ENCODE measurements at places on chromosomes 11 and 22.
A peak's percentile ranks its signal among the peaks of the same experiment; 100 is the strongest.

DNA sequence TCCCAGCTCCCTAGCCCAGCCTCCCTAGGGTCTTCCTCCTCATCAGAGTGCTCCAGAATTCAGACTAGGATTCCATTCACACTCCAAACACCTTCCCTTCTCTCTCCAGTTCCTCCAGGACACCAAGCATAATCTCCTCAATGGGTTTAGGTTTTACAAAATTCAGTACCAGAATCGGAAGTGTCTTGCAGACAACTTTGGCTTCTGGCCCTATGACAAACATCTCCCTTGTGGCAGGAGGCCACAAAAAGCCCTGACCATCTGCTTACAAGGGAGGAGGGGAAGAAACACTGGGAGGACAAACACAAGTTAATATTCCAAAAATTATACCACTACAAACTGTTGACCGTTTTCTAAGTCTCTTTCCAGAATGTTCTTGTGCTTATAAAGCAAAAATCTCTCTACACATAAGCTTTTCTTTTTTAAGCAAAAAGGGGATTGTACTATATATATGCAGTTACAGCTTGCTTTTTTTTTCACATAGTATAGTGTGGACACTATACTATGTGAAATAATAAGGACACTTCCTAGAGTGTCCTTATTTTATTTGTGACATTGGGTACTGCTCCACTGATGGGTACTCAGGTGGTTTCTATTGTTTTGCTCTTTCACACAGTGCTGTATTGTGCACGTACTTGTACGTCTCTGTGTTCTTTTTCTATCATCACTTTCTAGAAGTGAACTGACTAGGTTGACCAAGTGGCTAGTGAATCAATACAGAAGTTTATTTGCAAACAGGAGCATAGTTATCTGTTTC is 78.7 kb downstream of the BDNF start:
- no peak for DNase-seq

DNA sequence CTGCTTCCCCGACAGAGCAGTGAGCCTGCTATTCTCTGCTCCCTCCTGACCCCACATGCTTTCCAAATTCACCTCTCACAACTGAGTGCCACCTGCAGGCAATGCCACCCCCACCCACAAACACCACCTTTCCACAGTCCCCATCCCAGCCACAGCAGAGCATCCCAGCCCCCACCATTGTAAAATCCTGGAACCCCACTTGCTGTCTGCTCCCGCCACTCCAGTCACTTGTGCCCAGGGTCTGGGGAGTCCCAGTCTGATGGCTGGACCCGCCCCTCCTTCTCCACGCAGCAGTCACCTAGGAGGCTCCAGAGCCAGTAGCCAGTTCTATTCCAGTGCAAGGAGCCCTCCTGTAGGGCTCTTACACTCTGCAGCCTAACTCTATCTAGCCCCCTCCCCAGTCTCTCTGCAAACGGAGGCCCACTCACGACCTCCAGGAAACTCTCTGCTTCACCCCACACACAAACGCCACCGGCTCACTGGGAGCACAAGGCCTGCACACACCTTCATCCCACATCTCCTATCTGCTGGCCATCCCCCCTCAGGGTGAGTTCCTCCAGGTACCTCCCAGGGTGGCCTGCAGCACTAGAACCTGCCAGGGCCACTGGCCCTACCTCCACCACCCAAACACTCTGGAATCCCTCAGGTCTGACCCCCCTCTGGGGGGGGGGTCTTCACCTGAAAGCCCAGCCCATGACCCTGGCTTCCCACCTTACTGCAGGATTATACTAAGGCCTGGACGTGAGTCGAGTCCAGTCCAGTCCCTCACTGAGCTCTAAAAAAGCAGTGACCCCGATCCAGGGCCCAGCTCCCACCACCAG is 1.4 kb downstream of the GNB1L start:
- DNase-seq = no peak

DNA sequence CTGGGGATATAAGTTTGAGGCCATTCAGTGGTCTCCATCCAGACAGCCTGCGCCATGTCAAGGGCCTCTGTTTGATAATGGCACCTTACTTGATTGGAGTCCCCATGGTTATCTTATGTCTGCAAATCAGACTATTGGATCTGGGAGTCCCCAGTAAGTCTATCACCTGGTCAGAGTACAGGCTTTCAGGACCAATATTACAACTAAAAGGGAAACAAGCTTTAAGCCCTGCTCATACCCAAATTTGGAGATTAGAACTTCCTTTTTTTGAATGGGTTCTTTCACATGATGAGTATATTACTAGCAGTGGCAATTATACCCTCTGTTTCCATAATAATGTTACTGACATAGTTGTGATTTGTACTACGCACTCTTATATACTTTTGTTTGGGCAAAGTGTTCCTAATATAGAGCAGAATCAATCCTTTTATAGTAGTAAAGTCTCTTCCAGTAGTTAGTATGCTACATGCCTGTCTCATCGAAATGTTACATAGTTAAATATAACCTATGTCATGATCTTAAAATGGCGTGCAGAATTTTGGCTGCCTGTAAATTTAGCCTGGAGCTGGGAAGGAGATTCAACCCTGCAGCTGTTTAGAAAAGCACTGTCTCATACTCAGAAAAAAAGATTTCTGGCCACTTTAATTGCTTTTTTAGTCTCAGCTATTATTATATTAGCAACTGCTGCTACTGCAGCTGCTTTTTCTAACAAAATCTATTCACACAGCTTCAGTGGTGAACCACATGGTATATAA is 4.9 kb downstream of the MS4A15 start:
- DNase-seq = peak; percentile 41

DNA sequence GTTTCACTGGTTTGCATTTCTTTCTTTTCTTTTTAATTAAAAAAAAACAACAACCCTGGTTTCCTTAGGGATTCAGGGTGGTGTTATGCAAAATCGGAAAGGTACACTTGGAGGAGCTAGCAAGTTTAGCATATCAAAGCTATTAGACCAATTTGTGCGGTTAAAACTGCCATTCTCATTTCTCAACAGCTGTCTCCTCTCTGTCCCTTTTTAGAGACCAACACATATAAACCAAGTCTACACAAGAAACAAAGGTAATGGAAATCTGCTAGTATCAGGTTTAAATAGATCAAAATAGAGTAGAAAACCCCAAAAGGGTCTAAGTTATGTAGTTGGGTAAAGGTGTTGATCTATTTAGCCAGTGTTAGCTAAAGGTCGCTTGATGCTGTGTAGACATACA is 1.7 kb upstream of the SESN3 start:
- no peak for DNase-seq

DNA sequence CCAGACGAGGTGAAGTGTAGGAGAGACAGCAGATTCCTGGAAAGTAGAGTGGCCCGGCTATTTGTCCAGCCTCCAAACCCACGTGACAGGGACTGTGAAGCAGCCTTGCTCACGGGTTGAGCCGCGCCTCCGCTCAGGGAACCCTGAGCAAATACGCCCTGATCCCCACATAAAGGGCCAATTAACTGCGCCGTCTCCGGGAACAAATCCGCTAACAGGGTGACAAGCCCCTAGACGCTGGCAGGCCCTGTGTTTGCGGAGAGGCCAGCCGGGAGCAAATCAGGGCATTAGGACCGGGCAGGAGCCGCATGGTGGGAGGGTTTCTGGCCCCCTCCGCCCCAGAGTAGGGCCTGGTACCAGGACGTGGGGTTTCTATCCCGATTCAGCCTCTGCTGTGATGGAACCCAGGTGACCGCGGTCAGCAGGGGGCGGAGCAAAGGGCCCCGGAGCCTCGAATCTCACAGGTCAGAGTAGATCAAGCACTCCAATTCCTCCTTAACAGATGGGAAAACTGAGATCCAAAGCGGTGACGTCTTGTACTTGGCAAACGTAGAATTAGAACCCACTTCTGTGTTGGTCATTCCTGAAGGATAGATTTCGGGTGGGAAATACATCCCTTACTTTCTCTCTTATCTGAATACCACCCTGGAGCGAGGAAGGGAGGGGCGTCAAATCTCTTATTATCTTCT is 2.0 kb upstream of the ROBO3 start:
- DNase-seq = no peak

DNA sequence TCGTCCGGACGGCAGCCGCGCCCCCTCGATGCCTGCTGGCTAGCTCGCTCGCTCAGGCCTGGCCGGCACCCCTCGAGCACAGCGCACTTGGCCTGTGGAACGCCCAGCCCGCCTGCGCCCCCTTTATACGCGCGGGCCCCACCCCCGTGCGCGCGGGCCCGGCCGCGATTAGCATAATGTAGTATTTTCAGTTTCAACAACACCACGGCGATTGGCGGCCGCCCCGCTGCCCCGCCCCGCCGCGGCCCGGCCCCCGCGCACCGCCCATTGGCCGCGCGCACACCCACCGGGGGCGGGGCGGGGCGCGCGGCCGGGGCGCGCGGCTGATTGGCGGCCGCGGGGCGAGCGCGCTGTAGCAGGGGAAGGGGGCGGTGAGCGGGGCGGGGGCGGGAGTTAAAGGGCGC is at the start of gene CDKN1C:
TSS of gene CDKN1C (minus strand) at position 98 of the 404 bp plus-strand sequence. CDS start 319 bp downstream, outside the sequence.
- DNase-seq = peak; percentile 90

DNA sequence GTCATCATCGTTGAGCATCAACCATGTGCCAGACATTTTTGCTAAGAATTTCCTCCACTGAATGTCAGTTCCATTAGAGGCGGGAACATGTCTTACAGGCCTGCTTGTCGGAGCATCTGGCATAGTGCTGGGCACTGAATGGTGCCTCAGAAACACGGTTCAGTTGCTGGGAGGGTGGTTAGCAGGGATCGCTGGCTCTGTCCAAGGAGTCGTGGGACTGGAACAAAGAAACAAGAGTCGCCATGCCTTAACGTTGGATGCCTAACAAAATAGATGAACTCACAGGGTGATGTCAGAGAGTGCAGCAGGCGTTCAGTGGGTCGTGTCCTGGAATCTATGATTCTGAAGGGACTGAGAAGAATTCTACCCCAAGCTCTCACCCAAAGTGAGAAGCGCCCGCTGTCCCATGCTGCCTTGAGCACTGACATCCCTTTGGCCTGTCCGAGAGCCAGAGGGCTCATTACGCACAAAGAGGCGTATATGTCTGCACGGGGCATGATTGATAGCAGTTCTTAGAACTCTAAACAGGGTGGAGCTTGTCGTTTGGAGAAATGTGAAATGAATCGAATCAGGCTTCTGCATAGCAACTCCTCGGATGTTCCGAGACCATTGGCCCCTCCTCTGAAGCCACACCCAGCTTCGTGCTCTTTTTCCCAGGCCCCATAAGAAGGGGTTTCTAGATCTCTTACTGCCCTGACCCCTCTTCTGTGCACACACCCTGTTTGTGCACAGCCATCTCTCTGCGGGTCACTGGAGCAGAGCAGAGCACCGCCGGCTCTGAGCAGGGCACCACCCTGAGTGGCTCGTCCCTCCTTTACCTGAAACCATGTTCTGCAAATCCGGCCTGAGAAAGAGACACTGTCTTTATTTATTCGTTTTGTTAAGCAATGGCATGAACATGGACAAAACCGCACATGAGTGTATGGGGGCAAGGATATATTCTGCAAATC is 113.1 kb upstream of the B3GAT1 start:
- no peak for DNase-seq

- DNase-seq = no peak
These were observed 21.8 kb upstream of the UPK3A start for GRCh38 chr22:45262931-45263462.

GRCh38 chr11:17519061-17519885 is 24.9 kb downstream of the USH1C start:
- no peak for DNase-seq

- no peak for DNase-seq
These were observed 54.3 kb downstream of the ST14 start for GRCh38 chr11:130213979-130214281.

GRCh38 chr11:134988495-134988894 is 576.5 kb upstream of the B3GAT1 start:
- no peak for DNase-seq

DNA sequence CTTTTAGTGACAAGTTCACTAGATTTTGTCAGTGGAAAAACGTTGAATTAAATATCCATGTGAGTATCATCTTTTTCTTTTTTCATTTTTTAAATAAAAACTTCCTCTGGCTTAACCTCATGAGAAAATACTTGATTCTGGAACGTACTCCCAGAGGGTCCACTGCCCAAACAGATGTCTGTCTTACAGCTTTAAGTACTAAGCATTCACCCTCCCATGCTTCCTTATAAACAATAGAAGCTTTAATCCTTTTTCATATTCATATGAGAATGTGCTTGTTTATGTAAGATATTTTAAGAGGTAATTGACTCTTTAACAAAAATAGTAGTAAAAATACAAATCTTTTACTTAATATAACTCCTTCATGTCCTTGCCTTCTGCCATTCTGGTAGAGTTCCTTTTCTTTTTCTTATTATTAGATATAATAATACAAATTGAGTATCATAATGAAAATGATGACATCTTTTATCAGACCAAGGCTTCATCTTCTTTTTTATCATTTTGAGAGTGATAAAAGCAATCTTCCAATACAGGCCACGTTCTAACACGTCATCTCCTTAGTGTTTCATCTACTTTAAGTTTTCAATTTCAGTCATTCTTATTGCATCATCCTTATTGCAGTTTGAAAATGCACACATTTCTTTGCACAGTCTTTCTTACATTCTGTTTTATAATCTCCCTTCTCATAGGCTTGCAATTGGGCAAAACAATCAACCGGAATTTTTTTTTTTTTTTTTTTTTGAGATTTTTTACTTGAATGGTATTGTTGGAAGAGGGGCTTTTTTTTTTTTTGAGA is 69.5 kb upstream of the MYO18B start:
- DNase-seq = no peak

- no peak for DNase-seq
These were observed 31.9 kb upstream of the MUC5AC start for GRCh38 chr11:1125803-1126202.

- no peak for DNase-seq
These were observed 18.7 kb downstream of the TRIM44 start for GRCh38 chr11:35681163-35681767.

- DNase-seq = no peak
These were observed 1.4 kb downstream of the TRAPPC4 start for GRCh38 chr11:119019996-119020395.

GRCh38 chr11:14369598-14369997 is 10.6 kb upstream of the RRAS2 start:
- DNase-seq = no peak

GRCh38 chr22:23100124-23100801 is 29.9 kb downstream of the GNAZ start:
- no peak for DNase-seq

- no peak for DNase-seq
These were observed 3.1 kb downstream of the LARGE2 start for GRCh38 chr11:45925550-45925949.

DNA sequence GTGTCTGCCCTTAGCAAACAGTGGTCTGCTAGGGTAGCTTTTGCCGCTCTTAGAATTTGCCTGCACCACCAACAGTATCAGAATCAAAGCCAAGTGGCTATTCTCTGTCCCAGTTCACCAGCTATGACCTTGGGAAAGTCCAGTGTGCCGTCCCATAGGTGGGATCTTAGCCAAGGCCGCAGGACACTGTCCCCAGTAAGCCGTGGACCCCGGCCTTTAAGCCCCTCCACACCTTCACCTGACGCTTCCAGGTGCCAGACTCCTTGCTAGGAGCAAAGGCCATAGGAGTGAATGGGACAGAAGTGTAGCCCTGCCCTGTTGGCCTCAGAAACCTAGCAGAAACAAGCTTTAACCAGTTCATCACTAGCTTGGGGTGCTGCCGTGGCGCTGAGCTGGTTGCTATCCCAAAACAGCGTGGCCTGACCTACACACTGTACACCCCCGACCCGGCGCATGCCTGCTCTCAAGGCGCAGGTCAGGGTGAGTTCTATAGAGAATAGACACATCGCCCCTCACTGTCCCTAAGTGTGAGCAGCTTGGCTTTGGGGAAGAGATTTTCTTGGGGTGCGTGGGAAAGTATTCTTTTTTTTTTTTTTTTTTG is 4.5 kb downstream of the FADD start:
- no peak for DNase-seq
